ENCODE measurements at places on chromosomes 6 and 20.

- DNase-seq = no peak
Observed at GRCh38 chr20:63066506-63067265, 59.9 kb upstream of the BHLHE23 start.

DNA sequence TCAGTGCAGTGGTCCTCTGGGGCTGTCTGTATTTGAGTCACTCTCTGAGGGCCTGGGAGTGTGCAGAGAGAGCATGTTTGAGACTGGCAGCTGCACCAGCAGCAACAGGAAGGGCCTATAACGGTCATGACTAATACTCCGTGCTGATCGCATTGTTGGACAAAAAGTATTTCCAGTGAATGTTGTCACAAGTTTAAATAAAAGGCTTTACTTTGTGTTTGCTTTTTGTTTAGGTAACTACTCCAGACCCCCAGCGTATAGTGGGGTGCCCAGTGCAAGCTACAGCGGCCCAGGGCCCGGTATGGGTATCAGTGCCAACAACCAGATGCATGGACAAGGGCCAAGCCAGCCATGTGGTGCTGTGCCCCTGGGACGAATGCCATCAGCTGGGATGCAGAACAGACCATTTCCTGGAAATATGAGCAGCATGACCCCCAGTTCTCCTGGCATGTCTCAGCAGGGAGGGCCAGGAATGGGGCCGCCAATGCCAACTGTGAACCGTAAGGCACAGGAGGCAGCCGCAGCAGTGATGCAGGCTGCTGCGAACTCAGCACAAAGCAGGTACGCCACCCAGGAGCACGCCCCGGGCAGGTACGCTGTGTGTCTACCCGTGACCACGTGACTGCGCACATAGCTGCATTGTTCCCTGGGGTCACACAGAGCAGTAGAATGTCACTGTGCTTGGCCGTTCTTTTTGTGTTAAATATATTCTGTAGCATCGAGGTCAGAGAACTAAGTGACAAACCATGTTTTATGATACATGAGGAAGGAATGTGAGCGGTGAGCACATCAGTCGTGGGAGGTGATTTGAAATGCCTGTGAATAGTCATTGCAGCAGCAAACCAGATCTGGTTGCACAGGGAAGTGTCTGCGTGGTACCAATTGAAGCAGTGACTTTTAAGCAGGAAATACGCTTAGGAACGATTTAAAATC, 174.7 kb downstream of the TMEM242 start:
- DNase-seq = no peak

- no peak for DNase-seq
Observed at GRCh38 chr6:151566557-151566956, 72.7 kb downstream of the CCDC170 start.

- no peak for DNase-seq
Observed at GRCh38 chr6:166430269-166430668, 47.5 kb upstream of the MPC1 start.

GRCh38 chr6:117501722-117502121, 19.2 kb downstream of the DCBLD1 start:
- DNase-seq = no peak

GRCh38 chr20:64220891-64221527, 34.5 kb upstream of the PCMTD2 start:
- DNase-seq = no peak

- no peak for DNase-seq
Observed at GRCh38 chr6:5701174-5701573, 305.6 kb downstream of the NRN1 start.

- no peak for DNase-seq
Observed at GRCh38 chr6:16311763-16312162, 73.4 kb downstream of the GMPR start.

GRCh38 chr6:111522393-111523020, 39.5 kb upstream of the REV3L start:
- DNase-seq = peak; percentile 68

GRCh38 chr6:49142421-49143151, 320.5 kb downstream of the MMUT start:
- DNase-seq = no peak

DNA sequence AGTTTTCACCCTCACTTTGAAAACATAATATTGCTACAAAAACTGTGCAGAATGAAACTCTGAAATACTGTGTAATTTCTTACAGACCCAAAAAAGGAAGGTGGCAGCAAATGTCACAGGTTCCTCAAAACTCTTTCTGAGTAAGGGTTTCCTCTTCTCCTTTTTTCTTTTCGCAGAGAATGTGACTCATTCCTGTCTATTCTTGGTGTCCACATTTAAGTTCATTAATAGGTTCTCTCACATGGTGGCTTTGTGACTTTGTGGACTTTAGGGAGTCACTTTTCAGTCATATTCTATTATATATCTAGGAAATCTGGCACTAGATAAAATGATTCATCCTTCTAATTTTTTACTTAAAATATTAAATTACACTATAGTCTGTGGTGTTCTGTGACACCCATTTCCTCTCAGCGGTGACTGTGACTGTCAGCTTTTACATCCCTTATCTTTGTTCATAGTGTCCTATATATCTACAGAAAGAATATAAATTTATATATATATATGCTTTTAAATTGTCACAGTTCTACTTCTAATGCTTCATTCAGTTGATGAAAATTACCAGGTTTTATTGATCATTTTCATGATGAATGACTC, 126.8 kb upstream of the HCRTR2 start:
- peak; percentile 95 for DNase-seq

- DNase-seq = no peak
Observed at GRCh38 chr6:2376429-2377355, 131.3 kb upstream of the GMDS start.

Data from AML-193 (cell line).